ENCODE measurements at places on chromosomes 11 and 22. TPM values are rescaled to one million over a fixed set of nuclear protein-coding genes. Genes with fewer than 3 reads are reported as not detected.

TMEM138 gene
- 39.9 TPM for total RNA-seq

DNA sequence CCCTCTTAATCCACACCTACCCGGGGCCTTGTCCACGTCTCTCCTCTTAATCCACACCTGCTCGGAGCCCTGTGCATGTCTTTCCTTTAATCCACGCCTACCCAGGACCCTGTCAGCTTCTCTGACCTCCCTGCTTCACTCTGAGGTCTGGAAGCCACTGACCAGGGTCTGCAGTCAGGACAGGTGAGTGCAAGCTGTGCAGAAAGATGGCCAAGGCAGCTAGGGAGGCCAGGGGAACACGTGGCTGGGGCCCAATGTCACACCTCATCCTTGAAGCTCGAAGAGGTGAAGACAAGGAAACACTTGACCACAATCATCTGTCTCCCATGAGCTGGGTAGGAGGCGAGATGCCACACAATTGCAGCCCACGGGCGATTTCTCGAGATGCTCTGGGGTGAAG is 1516.9 kb downstream of the BRD1 start:
- no peak for DNase-seq

GRCh38 chr11:101180481-101180880 is 50.9 kb upstream of the PGR start:
- no peak for DNase-seq

CYP2D6 gene
- total RNA-seq: 3.5 TPM

GRCh38 chr11:126496576-126497337 is 141.3 kb downstream of the ST3GAL4 start:
- no peak for DNase-seq

GRCh38 chr11:27291302-27291889 is 71.6 kb downstream of the CCDC34 start:
- peak; percentile 48 for DNase-seq

GRCh38 chr11:37511425-37511933 is 913.4 kb upstream of the RAG2 start:
- DNase-seq: peak; percentile 86

DRD4 gene
- 0.44 TPM for total RNA-seq

DNA sequence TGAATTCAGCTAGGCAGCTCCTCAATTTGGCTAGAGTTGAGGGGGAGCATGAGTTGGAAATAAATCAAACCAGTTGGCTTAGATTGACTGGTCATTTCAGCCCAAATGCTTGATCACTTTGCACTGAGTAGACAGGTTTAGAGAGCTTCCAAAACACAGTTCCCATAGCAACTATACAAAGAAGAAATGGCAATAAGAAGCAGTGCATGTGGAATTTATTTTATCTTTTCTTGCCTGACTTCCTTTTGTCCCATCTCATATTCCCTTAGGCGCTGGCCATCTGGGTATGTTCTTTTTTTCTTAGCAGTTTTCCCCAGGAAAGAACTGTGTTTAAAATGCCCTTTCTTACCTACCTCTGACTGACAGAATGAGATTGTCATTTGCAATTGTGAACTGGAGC is 38.7 kb upstream of the C11orf87 start:
- no peak for DNase-seq

- DNase-seq: peak; percentile 27
Measured at GRCh38 chr11:91435694-91436395, 788.8 kb upstream of the FAT3 start.

C11orf42 gene
- not detected for total RNA-seq

OR52K1 gene
- not detected for total RNA-seq

DNA sequence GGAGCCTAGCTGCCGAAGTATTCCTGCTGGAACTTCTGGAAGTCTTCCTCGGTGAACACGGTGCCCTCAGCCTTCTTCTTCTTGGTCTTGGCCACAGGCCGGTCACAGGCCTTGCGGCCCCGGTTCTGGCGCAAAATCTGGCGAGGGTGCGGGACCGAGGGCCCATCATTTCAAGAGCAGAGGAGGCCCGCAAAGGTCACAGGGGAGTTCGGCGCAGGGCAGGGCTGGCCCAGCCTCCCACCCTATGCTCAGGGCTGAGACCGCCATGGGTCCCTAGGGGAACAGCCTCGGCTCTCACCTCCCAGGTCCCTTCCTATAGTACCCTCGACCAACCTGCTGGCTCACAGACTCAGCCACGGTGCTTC is 3.1 kb downstream of the RPS19BP1 start:
- DNase-seq: no peak

- no peak for DNase-seq
Measured at GRCh38 chr11:85165819-85166218, 461.3 kb downstream of the DLG2 start.

DNA sequence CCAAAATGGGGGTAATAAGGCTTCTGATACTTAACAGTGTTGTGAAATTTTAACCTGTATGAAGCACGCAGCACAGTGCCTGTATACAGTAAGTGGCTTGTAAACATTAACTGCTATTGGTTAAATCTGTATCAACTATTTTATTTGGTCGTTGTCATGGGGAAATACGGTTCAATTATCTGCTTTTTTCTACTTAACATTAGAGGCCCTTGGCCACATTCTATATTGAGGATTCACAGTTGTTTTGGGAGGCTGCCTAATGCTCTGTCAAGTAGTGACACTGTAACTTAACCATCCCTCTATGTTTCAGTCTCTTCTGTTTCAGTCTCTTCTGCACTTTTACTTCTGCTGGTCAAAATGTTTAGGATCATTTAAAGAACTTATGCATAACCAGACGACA is 95.6 kb downstream of the LDLRAD3 start:
- no peak for DNase-seq

- no peak for DNase-seq
Measured at GRCh38 chr11:116052603-116053547, 548.7 kb upstream of the CADM1 start.

GRCh38 chr11:76732643-76733042 is 50.5 kb upstream of the TSKU start:
- no peak for DNase-seq

OVOL1 gene
- total RNA-seq: not detected

- no peak for DNase-seq
Measured at GRCh38 chr11:1881442-1882264, 10.0 kb downstream of the PRR33 start.

DNA sequence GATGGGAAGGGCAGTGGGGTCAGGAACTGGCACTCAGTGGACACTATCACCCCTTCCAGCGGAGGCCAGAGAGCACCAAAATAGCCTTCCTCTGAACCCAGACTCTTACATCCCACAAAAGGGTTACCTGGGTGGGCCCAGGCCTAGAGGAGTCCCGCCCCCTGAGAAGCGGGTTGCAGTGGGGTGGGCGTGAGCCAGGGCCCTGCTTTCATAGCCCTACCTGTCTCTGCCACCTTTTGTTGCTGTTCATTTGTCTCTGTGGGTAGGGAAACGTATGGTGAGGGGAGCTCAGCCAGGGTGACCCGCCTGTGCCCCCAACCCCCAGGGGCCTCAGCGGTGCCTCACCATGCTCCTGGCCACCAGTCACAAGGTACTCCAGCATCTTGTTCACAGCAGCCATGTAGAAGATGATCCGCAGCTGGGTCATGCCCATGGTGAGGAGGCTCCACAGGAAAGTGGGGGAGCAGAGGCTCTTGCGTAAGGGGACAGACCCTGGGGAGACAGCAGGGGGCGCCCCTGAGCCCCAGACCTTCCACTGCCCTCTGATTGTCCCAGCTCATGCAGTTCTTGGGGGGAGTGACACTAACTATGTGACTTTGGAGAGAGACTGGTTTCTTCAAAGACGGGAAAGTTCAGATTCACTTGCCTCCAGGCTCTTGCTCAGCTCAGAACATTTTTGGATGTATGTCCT is 24.0 kb downstream of the SLC43A1 start:
- peak; percentile 43 for DNase-seq

DNA sequence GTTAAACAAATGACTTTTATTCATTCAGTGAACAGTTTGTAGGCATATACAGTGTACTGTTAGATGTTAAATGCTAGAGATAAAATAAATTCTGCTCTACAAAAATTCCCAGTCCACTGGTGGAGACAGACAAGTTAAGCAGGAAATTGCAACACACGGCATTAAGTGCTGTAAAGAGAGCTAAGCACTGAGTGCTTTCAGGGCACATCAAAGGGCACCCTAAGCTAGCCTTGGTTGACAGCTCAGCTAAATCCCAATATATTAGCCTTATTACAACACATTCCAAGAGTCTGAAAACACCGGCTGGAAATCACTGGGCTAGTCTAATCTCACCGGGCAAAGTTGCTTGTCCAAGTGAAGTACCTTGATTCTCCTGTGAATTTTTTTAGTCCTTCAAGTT is 55.1 kb downstream of the NOX4 start:
- peak; percentile 6 for DNase-seq

CRYBB3 gene
- 0.61 TPM for total RNA-seq

DNA sequence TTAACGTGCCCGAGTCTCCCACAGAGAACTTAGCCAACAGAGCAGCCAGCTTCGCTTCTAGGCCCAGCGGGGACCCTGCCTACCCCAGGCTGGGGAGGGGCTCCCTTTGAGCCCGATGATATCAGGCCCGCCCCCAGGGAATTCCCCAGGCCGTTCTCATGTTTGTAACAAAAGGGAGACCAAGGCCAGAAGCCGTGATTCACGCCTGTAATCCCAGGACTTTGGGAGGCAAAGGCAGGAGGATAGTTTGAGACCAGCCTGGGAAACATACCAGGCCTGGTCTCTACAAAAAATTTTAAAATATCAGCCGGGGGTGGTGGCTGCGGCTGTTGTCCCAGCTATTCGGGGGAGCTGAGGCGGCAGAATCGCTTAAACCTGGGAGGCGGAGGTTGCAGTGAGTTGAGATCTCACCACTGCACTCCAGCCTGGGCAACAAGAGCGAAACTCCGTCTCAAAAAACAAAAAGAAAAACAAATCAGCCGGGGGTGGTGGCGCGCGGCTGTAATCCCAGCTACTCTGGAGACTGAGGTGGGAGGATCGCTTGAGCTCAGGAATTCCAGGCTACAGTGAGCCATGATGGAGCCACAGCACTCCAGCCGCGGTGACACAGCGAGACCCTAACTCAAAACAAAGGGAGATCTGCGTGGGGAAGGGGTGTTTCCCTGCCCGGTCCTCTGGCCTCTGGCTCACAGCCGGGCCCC is 1.7 kb downstream of the DRD4 start:
- no peak for DNase-seq

GRCh38 chr22:27993201-27993635 is 74.2 kb upstream of the PITPNB start:
- DNase-seq: no peak

DNA sequence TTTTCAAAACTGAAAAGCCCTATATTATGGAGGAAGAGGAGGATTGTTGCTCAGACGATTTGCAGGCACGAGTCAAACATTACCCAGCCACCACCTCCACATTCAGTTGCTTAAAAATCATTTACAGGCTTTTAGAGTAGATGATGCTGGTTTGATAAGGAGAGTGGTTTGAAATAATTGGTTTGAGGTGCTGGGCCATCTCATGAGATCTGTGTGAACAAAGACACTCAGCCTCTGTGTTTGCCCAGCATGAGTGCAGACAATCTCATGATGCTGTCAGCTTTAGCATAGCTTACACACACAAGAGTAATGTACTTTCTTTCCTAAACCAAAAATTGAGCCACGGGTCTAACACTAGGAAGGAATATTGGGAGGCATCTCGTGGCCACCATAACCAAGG is 4.3 kb downstream of the SLC43A3 start:
- no peak for DNase-seq

KRTAP5-10 gene
- not detected for total RNA-seq

- peak; percentile 57 for DNase-seq
Measured at GRCh38 chr11:65180877-65181568, 705 bp upstream of the CAPN1 start.

DNA sequence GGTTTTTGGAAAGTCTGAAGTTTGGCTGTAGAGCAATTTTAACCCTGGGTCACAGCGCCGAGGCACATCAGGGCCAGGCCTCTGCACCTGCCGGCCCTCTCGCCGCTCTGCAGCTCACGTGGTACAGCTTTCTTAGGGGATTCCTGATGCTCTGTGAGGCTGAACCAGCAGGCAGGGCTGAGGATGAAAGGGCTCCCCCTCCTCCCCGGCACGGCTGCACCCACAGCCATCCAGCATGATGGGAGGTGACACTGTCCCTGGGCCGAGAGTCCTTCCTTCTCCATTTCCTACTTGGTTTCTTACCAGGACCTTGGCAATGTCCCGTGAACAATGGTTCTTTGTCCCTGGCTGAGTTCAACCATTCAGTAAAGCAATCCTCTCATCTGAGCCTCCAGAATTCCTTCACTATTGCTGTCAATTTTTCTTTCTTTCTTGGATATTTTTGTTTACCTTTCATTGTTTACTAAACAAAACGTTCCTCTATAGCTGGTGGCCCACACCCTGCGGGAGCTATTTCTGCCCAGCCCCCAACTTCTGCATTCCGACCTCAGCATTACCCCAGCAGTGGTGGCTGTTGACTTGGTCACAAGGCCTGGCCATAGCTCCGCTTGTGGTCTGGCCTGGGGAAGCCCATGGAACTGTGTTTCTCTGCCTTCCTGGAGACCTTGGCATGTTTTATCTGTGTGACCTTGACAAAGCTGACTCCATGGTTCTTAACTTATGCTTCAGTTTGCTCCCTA is 172.8 kb upstream of the B3GAT1 start:
- no peak for DNase-seq

DNA sequence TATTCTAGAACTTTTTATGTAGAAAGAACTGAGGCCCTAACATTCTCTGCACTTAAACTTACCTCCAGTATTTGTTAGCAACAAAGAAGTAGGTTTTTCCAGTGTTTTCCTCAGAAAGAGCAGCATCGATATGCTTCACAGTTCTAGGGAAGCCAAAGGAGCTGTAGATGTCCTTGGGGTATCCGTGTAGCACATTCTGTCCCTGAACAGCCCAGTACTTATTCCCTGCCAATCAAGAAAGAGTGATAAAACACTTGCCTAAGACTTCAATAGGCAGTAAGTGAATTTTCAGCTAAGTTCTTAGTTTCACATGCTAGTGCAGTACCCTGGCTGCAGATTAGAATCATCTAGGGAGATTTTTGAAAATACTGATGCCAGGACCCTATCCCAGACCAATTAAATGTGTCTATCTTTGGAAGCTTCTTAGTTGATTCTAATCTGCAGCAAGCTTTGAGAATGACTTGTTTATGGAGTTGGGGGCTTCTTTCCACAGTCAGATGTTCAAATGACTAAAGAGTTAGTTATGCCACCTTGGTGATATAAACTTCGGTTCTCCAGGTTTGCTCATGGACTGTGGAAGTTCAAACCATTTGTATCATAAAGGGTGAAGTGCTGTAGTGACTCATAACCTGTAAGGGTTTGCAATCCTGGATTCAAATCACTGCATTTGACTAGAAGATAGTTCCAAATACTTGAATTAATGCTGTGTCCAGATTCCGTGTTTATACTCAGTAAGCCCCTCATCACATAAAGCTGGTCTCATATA is 6.5 kb downstream of the MMP1 start:
- no peak for DNase-seq

WNT11 gene
- total RNA-seq: not detected

Measured in MCF 10A (cell line).